ENCODE measurements at places on chromosomes 1 and 21.

- DNase-seq, result no peak
- H3K4me1 ChIP-seq, result no peaks in the 10 kb centered on the region
- no peaks in the 10 kb centered on the region for H3K36me3 ChIP-seq
- no peak overlapping the region for H3K4me3 ChIP-seq
Observed at GRCh38 chr1:247241691-247242090, 14.2 kb upstream of the VN1R5 start.

DNA sequence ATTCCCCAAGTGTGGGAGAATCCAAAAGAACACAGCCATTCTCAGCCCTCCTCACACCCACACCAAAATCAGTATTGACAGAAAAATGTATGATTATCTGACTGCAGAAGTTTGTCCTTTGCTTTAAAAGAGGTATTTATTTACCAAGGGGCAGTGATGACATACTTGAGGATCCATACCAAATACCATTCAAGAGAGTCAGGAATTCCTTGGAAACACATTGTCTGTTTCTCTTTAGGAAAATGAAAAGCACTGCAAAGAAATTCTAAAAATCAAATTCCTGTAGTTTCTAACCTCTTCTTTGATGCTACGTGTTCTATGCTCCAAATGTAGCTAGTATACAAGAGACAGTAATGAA, 509.6 kb upstream of the CXADR start:
- no peaks in the 10 kb centered on the region for H3K27me3 ChIP-seq
- H3K27ac ChIP-seq, result no peak overlapping the region
- H3K4me3 ChIP-seq, result no peak overlapping the region
- no peaks in the 10 kb centered on the region for H3K36me3 ChIP-seq
- DNase-seq, result no peak
- no peaks in the 10 kb centered on the region for H3K4me1 ChIP-seq

DNA sequence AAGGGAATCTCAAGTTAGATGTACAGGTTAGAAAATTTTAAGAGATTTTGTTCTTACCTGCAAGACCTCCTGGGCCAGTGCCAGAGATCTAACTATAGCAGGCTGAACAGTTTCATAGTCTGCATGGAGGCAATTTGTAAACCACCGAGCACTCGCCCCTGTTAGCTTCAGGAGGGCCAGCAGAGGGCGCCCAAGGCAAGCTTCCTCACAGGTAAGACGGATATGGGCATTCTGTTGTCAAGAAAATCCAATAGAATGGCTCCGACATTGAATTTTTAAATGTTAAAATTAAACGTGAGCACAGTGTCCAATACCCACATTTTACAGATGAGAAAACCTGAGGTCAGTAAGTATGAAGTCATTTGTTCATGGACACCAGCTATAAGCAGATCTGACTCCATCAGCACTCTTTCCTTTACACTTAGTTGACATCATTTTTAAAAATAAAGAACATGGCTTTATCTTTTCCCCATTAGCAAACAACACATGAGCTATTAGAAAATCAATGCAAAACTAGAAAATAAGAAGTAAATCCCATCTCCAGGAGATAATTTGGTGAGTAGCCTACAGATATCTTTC, 2.2 kb downstream of the REG4 start:
- no peak overlapping the region for H3K27ac ChIP-seq
- no peak overlapping the region for H3K4me3 ChIP-seq
- H3K27me3 ChIP-seq, result peaks cover 40% of the 10 kb centered on the region
- DNase-seq, result peak; percentile 55

DNA sequence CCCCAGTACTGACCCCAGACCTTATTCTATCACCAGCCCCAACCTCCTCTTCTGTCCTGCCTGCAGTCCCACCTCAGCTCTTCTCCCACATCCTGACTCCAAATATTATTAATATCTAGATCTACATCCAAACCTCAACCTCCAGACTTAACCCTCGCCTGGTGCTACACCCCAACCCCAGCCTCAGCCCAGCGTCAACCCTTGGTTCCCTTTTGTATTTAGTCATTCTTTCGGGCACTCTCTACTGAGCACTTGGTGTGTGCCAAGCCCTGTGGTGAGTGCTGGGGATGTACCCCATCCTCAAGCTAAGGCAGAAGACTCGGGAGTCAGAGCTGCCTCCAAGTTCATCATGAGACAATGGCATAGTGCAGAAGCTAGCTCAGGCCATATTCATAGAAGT, 1.1 kb downstream of the SHISAL2A start:
- DNase-seq, result no peak
- H3K4me3 ChIP-seq, result no peak overlapping the region
- H3K27me3 ChIP-seq, result peaks cover 42% of the 10 kb centered on the region
- H3K27ac ChIP-seq, result no peak overlapping the region

GRCh38 chr1:156488566-156489165, 11.9 kb downstream of the MEF2D start:
- no peak for DNase-seq
- H3K4me1 ChIP-seq, result peaks cover 100% of the 10 kb centered on the region
- peak overlapping the region; percentile 98 for H3K4me3 ChIP-seq
- peak overlapping the region; percentile 100 for H3K27ac ChIP-seq
- no peaks in the 10 kb centered on the region for H3K27me3 ChIP-seq

- peaks cover 77% of the 10 kb centered on the region for H3K4me1 ChIP-seq
- no peaks in the 10 kb centered on the region for H3K27me3 ChIP-seq
- H3K27ac ChIP-seq, result peak overlapping the region; percentile 93
- peaks cover 9% of the 10 kb centered on the region for H3K36me3 ChIP-seq
- DNase-seq, result no peak
- peak overlapping the region; percentile 75 for H3K4me3 ChIP-seq
Observed at GRCh38 chr1:8524627-8525157, 206.8 kb downstream of the SLC45A1 start.

- peak overlapping the region; percentile 8 for H3K27ac ChIP-seq
- H3K27me3 ChIP-seq, result no peaks in the 10 kb centered on the region
- H3K4me3 ChIP-seq, result no peak overlapping the region
- DNase-seq, result peak; percentile 55
- peaks cover 28% of the 10 kb centered on the region for H3K36me3 ChIP-seq
- H3K4me1 ChIP-seq, result peaks cover 64% of the 10 kb centered on the region
Observed at GRCh38 chr1:17669866-17670451, 85.2 kb upstream of the ACTL8 start.

GRCh38 chr1:154837672-154838171, 32.4 kb downstream of the KCNN3 start:
- DNase-seq, result peak; percentile 83
- H3K4me1 ChIP-seq, result peaks cover 81% of the 10 kb centered on the region
- no peaks in the 10 kb centered on the region for H3K36me3 ChIP-seq
- no peaks in the 10 kb centered on the region for H3K27me3 ChIP-seq
- H3K4me3 ChIP-seq, result no peak overlapping the region

GRCh38 chr1:39205781-39206464, 1.4 kb downstream of the MACF1 start:
- peak overlapping the region; percentile 69 for H3K4me3 ChIP-seq
- peak overlapping the region; percentile 94 for H3K27ac ChIP-seq
- no peak for DNase-seq

GRCh38 chr1:151325646-151326429, 1.4 kb downstream of the PI4KB start:
- peaks cover 57% of the 10 kb centered on the region for H3K4me1 ChIP-seq
- peak overlapping the region; percentile 94 for H3K4me3 ChIP-seq
- no peaks in the 10 kb centered on the region for H3K27me3 ChIP-seq
- DNase-seq, result no peak

DNA sequence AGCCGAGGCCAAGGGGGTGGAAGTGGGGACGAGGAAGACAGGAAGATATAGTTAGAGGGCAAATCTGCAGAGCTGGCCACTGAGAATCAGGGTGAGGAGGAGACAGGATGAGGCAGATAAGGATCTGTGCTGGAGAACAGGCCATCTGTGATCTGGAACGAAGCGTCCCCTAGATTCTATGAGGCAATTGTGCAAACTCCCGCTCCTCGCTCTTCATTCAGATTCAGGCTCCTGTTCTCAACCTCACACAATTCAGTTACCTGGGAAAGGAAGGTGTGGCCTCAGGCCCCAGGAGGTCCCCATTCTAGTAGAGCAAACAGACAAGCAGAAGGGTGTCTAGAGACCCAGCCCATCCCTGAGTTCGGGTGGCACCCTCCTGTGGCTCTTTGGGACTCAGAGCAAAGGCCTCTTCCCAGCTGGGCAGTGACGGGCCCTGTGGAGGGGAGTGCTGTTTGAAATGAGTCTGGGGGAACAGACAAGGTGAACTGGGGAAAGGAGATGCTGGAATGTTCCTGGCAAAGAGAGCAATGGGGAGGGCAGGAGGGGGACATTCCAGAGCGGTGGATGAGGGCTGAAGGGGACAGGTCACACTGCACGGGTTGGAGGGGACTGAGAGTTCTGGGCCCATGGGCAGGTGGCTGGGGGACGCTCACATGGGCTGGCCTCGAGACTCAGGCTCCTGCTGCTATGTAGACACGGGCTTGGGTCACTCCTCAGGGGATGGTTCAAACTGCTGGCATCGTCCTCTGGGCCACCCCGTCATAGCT, 39.9 kb upstream of the AJAP1 start:
- H3K27me3 ChIP-seq, result peaks cover 32% of the 10 kb centered on the region
- no peak overlapping the region for H3K27ac ChIP-seq
- DNase-seq, result no peak
- no peak overlapping the region for H3K4me3 ChIP-seq
- H3K36me3 ChIP-seq, result no peaks in the 10 kb centered on the region

DNA sequence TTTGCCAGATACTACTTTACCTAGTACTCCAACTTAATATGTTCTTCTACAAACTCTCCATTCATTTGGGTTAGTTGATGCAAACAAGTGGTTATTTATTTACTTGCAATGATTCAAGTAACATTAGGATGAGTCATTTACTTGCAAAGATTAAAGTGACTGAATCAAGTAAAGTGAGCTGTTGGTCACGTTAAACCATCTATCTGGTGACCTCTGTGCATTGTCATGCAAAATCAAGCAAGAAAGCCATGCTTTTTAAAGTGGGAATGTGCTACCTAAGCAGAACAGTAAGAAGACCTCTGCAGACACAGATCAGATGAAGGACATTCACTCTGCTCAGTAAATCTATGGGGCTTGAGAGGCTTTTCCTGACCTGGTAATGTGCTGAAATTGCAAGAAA, 254.7 kb downstream of the LRRIQ3 start:
- H3K4me1 ChIP-seq, result no peaks in the 10 kb centered on the region
- H3K4me3 ChIP-seq, result no peak overlapping the region
- no peak overlapping the region for H3K27ac ChIP-seq
- no peaks in the 10 kb centered on the region for H3K27me3 ChIP-seq
- no peak for DNase-seq
- H3K36me3 ChIP-seq, result no peaks in the 10 kb centered on the region

DNA sequence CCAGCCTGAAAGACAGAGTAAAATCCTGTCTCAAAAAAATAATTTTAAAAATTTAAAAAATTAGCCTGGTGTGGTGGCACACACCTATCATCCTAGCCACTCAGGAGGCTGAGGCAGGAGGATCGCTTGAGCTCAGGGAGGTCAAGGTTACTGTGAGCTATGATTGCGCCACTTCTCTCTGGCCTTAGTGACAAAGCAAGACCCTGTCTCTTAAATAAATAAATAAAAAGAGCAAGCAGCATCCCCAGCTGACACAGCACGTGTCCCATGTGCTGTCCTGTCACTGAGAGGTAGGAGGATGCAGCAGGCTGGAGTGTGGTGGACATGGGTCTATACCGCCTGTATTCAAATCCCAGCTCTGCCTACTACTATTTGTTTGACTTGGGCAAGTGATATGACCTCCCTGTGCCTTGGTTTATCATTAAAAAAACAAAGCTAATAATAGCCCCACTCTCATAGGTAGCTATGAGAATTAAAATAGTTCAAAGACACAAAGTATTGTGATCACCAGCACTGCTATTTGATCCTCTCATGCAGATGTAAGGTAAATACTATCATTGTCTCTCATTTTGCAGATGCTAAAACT, 22.2 kb upstream of the ECE1 start:
- DNase-seq, result no peak
- H3K4me3 ChIP-seq, result no peak overlapping the region
- peak overlapping the region; percentile 89 for H3K27ac ChIP-seq
- peaks cover 84% of the 10 kb centered on the region for H3K4me1 ChIP-seq
- no peaks in the 10 kb centered on the region for H3K36me3 ChIP-seq
- H3K27me3 ChIP-seq, result no peaks in the 10 kb centered on the region

DNA sequence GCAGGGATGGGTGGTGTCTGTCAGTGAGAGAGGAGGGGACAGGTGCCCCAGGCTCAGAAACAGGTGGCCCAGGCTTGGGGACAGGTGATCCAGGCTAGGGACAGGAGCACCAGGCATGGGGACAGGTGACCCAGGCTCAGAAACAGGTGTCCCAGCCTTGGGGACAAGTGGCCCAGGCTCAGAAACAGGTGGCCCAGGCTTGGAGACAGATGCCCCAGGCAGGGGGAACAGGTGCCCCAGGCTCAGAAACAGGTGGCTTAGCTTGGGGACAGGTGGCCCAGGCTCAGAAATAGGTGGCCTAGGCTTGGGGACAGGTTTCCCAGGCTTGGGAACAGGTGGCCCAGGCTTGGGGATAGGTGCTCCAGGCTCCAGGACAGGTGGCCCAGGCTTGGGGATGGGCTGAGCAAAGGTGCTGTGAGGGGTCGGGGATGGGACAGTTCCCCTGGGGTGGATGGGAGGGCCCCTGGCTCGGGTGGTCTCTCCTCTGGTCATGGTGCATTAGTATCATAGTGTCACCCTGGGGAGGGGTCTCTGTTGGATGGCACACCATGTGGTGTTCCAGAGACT, 87.7 kb upstream of the C1orf174 start:
- H3K4me3 ChIP-seq, result no peak overlapping the region
- H3K36me3 ChIP-seq, result no peaks in the 10 kb centered on the region
- no peak for DNase-seq
- no peak overlapping the region for H3K27ac ChIP-seq
- H3K4me1 ChIP-seq, result no peaks in the 10 kb centered on the region

DNA sequence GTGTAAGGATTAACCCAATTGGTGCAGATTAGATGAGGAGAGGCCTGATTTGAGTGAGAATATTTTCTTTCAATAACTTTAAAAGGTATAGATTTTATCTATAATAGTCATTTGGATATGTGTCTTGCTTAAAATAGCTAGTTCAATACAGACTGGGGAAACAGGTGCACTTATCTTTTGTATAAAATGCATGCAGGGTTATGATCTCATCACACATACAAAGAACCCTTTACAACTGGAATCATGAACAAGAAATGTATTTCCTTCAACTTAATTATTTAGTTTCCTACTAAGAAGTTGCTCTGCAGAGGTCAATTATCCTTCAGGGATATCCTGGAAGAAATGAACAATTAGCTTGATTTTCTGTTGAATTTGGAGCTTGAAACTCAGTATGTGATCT, 259.6 kb downstream of the PTBP2 start:
- H3K36me3 ChIP-seq, result no peaks in the 10 kb centered on the region
- H3K4me3 ChIP-seq, result no peak overlapping the region
- no peak overlapping the region for H3K27ac ChIP-seq

Data from left ventricle myocardium inferior (tissue), 1 donor.